Astrocyte of the hippocampus (primary cell): ENCODE measurements at places on chromosomes 4 and X.

GRCh38 chrX:124282580-124282979, 49.9 kb upstream of the TEX13D start:
- DNase-seq: no peak

DNA sequence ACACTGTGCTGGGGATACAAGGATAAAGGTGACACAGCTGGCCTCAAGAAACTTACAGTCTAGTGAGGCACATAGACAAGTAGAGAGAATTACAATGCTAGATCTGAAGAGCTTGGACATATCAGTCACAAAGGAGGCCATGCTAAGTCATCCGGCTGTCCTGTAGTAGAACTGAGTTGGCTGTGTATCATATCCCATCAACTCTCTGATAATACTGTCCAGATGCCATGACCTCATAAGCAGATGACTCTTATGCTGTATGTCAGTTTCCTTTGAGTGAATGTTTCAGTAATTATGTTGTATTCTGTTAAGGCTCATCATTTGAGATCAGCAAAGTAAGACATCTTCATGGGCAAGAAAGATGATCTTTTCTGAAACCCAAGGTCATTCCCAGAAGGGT, 442.9 kb downstream of the MID1IP1 start:
- no peak for DNase-seq

GRCh38 chr4:158410272-158410671, 111.4 kb upstream of the RXFP1 start:
- DNase-seq: no peak

DNA sequence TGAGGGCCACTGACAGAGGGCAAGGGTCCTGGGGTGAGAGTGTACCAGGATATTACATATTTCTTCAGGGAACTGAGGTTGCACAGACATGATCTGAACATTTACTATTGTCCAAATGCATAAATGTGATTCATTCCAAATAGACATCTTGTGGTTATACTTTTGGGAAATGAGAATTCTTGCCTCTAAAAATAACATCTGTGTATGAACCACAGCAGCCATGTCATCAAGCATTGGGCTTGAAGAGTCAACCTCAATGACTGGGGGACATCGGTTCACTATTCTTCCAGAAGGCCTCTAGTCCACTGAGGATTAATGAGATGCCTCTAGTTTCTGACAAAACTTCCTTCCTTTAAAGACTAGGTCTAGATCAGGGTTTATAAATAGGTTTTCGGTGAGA, 193.1 kb upstream of the GPC4 start:
- DNase-seq: peak; percentile 31

GRCh38 chrX:125402807-125403206, 83.1 kb downstream of the TEX13C start:
- DNase-seq: no peak

DNA sequence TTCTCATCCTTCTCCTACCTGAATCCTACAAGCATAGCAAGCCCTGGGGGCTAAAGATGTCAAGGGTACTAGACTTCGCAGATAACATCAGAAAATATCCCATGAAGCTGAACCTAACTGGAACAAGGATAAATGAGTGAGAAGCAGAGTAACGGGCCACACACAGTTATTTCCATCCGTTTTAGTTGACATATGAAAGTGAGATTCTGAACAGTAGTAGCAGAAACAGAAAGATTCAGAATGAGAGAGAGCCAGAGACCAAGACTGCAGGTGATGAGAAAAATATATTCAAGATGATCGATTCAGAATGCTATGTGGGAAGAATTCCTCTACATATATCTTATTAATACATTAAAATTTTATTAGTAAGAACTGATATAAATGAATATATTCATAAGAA, 165.1 kb downstream of the TSPAN5 start:
- DNase-seq: no peak

DNA sequence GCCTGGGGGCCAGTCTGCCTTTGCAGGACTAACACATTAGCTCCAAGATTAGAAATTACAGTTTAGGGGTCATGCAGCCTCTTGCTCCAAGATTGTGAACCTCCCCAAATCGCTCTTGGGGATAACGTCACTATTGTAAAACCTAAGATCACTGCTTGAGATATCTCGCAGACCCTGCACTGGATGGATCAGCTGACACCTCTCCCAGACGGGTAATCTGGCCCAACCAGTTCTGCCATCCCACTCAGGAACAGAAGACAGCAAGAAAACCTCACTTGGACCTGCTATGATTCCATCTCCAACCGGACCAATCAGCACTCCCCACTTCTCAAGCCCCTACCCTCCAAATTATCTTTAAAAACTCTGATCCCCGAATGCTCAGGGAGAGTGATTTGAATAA, 431.2 kb downstream of the GPM6A start:
- no peak for DNase-seq

GRCh38 chr4:67581913-67582312, 23.4 kb downstream of the STAP1 start:
- no peak for DNase-seq

DNA sequence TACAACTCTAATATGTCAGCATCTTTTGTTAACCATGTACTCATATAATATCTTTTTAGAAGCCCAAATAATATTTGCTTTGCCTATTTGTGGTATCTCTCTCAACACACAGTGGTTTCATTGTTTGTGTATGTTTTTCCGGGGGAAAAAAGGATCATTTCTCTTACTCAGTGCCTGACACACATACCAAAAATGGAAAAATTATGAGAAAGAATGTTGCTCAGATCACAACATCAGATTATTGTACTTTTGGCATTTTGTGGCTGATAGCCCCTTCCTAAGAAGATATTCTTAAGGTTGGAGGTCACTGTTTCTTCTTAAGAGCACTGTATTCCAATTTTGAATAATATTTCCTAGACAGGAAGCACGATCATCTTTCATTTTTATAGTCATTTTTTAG, 93.6 kb downstream of the PDLIM5 start:
- no peak for DNase-seq

GRCh38 chrX:9279234-9279544, 185.7 kb upstream of the TBL1X start:
- no peak for DNase-seq

DNA sequence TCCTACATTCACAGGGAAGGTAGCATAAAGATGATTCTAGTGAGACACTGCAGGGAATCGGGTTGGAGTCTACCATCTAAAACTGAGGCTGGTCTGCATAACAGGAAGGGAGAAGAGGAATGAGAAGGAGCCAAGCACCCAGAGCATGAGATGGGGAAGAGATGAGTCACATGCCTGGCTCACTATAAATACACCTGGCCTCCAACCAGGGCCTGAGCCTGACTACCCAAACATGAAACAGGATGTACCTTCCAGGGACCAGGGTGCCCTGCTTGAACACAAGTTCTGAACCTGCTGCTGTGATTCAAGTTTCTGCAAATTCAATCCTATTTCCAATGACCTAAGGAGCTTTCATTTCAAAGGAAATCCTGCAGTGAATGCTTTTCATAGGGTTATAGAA, 24.9 kb downstream of the CD99L2 start:
- peak; percentile 39 for DNase-seq

DNA sequence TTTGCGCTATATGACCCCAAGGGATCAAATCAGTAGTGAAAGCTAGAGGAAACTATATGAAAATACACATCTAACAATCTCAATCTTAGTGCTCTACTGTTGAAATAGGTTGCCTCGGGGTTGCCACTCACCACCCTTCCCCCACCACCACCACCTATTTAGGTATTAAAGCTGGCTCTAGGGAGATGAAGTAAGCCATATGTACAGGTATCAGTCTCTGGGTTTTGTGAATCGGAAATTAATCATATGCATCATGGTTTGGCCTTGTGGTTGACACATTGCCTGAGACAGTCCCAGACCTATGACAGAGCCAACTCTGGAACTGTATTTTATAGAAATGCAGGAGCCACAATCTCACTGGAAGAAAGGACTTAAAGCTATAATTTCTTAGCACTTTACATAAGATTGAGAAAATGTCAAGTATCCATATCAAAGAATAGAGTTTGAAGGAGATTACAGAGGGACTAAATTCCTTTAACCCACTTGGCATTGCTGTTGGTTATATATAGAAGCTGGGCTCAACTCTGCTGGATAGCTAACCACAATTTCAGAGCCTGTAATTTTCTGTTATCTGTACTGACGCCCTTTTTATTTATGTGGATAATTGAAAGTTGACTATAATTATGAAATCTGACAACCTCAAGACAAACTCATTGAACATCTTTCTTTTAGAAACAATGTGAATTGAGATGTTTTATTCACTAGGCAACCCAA, 26.7 kb upstream of the BMP2K start:
- DNase-seq: peak; percentile 44

DNA sequence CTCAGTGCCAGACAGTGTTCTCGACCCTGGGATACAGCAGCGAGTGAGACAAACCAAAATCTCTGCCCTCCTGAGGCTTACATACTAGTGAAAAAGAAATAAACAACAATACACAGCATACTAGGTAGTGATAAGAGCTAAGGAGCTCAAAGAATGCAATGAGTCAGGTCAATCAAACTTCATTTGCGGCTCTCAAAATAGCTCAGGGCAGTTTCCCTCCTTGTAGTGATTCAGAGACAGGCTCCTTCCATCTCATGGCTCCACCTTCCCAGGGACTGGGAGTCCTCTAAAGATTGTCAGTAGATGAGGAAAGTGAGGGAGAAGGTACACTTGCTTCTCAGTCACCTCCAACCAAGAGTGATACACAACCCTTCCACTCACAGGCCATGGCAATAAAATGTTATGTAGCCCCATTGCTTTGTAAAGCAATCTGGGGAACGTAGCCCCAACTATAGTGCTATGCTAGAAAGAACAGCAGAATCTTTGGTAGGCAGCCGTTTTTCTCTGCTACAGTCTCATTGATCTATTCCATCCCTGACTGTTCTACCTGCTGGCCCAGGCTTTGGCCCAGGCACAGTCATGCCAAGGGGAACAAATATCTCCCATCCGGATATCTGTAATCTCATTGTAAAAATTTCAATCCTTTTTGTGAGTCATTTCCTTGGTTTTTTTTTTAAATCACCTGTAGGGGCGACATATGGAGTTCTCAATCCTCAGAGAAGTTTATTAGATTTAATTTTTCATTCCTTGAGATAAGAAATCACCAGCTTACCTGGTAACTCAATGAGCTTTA, 183.1 kb upstream of the S100G start:
- DNase-seq: peak; percentile 48

DNA sequence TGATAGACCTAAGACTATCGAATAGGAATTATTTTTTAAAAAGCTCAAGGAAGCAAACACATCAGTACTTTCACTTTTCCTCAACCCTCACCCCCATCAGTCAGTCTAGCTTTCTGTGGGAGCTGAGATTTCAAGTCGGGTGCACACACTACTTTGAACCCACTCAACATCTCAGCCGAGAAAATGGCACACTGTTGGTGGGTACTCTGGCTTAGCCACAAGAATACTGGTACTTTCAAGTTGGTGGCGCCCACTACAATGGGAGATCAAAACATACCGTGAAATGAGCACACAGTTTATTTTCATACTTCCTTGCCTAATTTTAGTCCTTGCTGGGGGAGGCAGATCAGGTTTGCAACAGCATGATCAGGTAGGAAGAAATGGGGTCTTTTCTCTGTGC, 10.2 kb downstream of the CD40LG start:
- no peak for DNase-seq

DNA sequence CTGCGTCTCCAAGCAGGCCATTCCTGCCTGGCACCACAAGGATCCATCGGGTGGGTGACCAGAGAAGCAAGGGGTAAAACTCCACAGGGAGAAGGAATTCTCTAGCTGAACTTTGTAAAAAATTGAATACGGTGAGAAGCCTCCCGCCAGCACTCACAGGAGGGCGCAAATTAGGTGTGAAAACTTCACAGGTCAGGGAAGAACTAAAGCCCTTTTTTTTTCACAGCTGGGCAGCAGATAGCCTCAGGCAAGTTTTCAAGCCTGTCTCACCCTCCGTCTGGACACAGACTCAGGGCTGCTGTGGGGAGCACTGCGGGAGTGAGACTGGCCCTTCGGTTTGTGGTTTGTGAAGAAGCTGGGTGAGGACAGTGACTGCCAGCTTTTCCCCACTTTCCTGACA, 224.1 kb upstream of the FGF16 start:
- no peak for DNase-seq

DNA sequence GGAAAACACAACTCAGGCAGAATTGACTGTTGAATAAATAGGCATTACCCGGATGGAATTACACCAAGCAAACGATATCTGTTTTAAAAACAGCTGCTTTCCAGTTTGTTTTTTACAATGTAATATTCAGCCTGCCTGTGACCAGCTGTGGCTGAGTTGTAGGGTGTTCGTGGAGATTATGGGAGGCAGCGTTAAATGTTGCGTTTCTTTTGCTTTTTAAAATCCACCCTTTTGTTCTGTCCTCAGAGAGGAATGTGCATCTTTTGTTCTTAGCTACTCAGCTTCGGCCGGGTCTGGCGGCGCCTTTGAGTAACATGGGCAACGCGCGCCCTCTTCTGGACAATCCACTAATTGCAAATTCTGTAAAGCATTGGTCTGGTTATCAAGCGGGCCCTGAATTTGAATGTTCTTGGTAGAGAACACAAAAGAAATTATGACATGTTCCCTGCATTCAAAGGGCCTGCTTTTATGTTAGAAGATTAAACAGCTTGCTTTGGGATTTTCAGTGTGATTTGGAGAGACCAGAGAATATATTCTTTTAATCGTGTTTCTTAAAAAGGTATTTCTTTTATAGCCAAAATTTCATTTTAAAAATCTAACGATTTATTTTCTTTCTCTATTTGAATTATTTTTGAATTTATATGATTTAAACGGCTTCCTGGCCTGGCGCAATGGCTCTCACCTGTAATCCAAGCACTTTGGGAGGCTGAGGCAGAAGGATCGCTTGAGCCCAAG, 76.3 kb upstream of the TRIM2 start:
- peak; percentile 96 for DNase-seq

DNA sequence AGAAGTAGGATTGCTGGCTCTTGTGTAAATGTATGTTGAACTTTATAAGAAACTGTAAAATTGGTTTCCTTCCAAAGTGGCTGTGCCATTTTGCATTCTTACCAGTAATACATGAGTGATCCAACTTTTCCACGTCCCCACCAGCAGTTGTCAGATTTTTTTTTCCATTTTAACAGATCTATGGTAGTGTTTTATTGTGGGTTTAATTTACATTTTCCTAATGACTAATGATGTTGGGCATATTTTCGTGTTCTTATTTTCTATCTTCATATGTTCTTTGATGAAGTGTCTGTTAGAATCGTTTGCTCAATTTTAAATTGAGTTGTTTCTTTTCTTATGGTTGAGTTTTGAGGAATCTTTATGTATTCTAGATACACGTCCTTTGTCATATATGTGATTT, 56.2 kb downstream of the PHEX start:
- DNase-seq: no peak

- no peak for DNase-seq
Observed at GRCh38 chr4:185405296-185405999, 8.8 kb downstream of the ANKRD37 start.

DNA sequence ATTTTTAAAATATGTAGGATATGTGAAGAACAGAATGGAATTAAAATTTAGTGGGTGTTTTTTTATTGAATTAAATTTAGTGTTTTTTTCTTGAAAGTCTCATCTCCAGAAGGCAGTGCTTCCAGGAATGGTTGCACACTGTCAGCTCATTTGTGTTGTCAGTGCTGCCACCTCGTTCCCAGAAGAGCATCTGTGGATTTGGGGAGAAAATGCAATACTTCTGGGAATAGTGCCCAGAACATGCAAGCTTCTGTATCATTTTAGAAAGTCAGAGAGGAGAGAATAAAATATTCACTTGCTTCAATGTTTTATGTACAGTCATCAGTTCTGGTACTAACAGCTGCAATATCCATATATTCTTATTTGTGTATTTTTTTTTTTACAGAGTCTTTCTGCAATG, 608.8 kb downstream of the PCDH7 start:
- no peak for DNase-seq

- DNase-seq: no peak
Observed at GRCh38 chr4:119626943-119627266, 1.7 kb downstream of the PDE5A start.
